RWPE1 (cell line): ENCODE measurements at places on chromosomes 16 and 17.

DNA sequence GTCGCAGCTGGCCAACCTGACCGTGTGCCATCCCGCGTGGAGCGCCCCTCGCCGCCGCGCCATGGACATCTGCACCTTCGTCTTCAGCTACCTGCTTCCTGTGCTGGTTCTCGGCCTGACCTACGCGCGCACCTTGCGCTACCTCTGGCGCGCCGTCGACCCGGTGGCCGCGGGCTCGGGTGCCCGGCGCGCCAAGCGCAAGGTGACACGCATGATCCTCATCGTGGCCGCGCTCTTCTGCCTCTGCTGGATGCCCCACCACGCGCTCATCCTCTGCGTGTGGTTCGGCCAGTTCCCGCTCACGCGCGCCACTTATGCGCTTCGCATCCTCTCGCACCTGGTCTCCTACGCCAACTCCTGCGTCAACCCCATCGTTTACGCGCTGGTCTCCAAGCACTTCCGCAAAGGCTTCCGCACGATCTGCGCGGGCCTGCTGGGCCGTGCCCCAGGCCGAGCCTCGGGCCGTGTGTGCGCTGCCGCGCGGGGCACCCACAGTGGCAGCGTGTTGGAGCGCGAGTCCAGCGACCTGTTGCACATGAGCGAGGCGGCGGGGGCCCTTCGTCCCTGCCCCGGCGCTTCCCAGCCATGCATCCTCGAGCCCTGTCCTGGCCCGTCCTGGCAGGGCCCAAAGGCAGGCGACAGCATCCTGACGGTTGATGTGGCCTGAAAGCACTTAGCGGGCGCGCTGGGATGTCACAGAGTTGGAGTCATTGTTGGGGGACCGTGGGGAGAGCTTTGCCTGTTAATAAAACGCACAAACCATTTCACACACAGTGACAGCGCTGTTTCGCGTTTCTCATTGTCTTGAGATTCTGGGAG is 2.0 kb upstream of the ZACN start:
- no peak for DNase-seq

- DNase-seq = peak; percentile 68
These were observed 107.0 kb upstream of the CACNG5 start for GRCh38 chr17:66727634-66728570.

DNA sequence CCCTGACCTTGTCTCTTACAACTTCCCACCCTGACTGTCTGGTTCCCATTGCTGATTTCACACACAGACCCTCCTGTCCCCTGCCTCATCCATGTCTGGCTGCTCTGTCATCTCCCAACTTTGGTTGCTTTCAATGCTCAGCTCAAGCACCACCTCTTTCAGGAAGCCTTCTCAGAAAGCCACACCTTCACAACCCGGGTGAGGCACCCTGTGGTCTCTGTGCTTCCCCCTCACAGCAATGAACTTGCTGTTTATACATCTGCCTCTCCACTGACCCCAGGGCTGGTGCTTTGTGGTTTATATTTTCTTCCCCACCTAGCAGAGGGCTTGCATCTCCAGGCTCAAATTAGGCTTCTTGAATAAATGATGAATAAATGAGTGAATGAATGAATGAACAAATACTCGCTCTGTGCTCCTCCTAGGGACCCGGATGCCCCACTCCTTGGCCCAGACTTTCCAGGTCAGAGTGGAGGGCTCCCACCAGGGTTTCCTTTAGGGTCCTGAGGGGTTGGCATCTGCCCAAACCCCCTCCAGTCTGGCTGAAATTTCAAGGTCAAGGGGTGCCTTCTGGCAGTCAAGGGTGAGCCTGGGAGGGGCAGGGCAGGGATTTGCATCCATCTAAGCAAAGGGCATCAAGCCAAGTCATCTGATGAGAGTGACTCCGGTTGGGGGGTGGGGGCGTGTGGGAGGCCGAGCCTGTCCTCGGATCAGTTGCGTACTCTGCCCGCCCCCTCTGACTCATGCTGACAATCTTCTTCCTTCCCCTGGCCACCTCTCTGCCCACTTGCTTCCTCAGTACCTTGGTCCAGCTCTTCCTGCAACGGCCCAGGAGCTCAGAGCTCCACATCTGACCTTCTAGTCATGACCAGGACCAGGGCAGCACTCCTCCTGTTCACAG is at the start of gene ITGAX:
Gene ITGAX, plus strand, starts transcription at position 783 of the 898 bp plus-strand sequence. Its CDS starts 79 bp downstream, at position 862.
- peak; percentile 71 for DNase-seq

DNA sequence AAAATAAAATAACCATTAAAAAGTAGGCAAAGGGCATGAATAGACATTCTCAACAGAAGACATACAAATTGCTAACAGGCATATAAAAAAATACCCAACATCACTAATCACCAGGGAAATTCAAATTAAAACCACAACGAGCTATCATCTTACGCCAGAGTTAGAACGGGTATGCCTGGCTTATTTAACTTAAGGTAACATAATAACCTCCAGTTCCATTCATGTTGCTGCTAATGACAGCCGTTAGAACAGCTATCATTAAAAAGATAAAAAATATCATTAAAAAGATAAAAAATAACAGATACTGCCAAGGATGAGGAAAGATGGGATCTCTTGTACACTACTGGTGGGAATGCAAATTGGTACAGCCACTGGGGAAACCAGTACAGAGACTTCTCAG is 89.3 kb downstream of the GAS7 start:
- DNase-seq = no peak

DNA sequence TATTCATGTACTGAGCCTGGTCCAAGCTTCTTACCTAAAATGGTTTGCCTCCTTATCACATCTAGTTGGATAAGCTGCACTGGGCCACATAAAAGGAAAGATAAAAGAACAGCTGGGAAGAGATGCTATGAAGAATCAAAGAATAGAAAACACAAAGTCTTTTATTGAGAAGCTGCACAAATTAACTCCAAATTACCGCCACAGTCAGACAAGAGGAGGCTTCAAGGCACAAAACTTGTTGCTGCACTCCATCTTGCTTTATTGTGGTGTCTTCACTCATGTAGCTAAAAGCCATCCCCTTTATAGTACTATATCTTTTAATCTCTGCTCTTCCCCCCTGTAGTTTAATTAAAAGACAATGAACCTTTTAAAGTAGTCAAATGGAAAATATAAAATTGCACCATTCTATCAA is 330.6 kb upstream of the PMFBP1 start:
- no peak for DNase-seq

GRCh38 chr17:72556944-72557826 is 436.4 kb downstream of the SOX9 start:
- peak; percentile 72 for DNase-seq

DNA sequence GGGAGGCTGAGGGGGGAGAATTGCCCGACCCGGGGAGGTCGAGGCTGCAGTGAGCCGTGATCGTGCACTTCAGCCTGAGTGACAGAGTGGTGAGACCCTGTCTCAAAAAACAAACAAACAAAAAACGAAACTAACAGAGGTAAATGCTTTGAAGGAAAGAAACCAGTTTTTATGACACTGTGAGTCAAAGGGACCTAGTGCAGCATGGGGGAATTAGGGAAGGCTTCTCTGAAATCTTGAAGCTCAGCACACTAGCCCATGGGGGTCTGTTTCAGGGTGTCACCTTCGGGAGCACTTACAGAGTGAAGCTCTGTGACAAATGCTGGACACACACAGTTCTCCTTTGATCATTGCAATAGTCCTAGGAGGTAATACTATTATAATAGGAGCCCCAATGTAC is 16.6 kb downstream of the ITPRIPL2 start:
- DNase-seq = no peak
